ENCODE measurements at places on chromosomes 4 and X. TPM values are rescaled to one million over a fixed set of nuclear protein-coding genes. Genes with fewer than 3 reads are reported as not detected.

DNA sequence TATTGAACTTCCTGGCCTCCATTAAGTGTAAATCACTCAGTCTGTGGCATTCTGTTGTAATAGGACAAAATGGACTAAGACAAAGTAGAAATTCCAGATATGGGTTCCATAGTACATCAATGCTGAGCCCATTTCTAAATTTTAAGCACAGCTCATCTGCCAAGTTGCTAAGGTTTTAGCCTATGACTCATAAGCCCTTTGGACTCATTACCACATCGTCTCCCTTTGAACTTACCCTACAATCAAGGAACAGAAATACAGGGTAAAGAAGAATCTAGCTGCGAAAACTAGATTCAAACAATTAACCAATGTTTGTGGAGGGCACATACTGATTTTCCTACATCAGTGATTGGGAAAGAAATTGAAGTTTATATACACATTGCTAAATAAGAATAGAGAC is 31.8 kb downstream of the NAA11 start:
- no peak for DNase-seq

DNA sequence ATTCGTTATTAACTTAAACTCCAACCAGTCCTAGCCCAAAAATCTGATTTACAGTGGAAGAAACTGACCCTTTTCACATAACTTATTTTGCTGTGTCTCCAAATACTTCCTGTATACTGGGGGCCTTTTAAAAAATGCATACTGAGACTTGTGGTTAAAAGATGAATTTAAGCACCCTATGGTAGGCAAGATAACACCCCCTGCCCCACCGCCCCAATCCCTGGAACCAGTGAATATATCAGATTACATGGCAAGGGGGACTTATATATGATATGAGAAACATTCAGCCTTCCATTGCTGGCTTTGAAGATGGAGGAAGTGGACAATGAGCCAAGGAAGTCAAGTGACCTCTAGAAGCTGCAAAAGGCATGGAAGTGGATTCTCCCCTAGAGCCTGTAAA is 3.1 kb upstream of the CLCN3 start:
- no peak for DNase-seq

- DNase-seq: no peak
Observed at GRCh38 chrX:131405497-131405896, 116.4 kb upstream of the IGSF1 start.

DNA sequence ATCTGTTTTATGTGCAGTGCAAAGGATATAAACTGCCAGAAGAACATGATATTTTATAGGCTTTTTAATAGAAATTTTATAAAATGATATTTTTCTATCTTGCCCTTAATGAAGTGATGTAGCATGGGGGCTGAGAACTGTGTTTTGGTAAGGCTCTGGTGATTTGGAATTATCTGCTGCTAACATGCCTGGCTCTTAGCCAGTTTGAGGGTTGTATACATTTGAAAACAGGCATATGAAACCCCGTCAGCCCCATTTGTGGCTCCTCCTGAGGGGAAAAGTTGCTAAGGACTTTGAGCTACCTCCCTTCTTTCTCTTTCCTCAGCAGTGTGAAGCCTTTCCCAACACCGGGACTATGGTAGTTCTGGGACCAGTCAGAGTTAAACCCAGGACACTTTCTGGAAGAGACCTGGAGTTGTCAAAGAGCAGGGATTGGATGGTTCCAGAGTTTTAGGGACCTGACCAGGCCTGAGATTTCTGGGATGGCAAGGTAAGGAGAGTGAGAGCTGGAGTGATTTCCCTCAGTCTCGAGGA is 4.7 kb downstream of the SFRP2 start:
- no peak for DNase-seq

- DNase-seq: no peak
Observed at GRCh38 chrX:117568238-117568637, 548.4 kb downstream of the KLHL13 start.

DNA sequence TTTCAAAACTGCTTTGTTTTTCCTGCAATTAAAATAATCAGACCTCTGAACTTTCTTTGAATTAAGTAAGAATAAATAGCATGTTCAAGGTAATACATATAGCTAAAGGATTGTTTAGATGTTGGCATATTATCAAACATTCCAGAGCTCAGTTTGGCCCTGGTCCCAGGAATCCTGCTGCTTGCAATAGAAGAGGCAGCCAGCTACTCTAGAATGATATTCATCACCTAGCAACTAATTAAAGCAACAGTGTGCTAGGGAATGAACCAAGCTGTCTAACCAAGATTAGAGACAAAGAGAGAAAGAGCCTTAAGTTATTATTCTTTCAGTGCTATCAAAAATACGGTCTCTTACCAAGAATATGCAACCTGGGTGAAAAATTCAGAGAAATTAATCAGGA is 460.9 kb downstream of the GABRG1 start:
- peak; percentile 51 for DNase-seq

GRCh38 chr4:112182604-112183003 is 37.4 kb downstream of the FAM241A start:
- DNase-seq: no peak

- no peak for DNase-seq
Observed at GRCh38 chr4:29453303-29453820, 1266.8 kb upstream of the PCDH7 start.

DNA sequence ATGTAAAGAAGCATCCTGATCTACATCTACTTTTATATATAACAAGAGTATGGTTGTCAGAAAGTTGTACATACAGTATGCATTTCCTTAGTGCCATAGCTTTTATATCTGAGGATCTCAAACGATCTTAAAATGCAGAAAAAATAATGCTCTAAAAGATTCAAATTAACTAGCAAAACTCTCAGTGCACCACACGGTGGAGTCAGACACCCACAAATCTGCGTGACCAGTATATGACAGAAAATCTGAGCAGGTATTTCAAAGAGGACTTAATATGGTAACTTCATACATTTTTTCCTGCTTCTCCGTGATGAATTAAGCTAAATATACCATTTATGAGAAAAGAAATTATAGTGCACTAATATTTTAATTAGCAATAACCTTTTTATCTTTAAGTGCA is 803.0 kb downstream of the DMD start:
- no peak for DNase-seq

DNA sequence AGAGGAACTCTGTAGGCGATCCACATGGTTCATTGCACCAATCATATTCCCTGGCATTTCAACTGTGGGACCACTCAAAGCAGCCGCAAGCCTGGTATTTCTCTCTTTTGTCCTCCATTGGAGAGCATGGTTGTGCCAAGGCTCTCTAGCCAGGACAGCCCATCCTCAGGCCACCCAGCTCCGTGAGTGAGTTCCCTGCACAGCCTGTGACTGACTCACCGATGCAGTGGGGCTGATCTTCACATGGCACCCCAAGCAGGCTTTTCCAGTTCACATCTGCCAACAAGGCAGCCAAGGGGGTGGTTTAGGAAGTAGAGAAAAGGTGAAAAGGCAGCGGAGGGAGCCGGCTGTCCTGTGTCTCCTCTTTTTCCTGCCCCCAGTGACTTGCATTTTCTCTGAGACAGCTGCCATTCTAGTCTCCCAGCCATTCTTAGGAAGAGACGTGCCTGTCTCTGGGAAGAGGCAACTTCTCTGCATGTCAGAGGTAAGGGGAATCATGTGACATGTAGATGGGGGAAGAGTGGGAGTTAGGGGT is 69.2 kb downstream of the MID1IP1 start:
- no peak for DNase-seq

- DNase-seq: peak; percentile 72
Observed at GRCh38 chr4:1216869-1217294, 32.0 kb downstream of the CTBP1 start.

HSFX3 gene
- not detected for total RNA-seq

DNA sequence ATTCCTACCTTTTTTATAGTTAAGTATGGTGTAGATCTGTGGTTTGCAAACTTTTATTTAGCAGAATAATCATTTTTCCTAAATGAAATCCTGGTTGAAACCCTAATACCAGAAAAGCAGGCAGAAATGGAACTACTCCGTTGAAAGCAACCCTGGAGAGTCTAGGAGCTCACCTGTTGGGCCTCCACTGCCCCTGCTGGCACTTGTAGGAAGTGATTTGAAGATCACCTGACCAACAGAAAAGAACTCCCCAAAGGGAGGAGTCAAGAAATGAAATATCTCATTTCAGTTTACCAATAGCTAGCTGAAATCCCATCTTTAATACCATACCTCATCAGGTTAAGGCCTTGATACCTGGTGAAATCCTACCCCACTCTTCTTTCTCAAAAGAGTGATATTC is 277.1 kb downstream of the KLHL13 start:
- DNase-seq: no peak

DNA sequence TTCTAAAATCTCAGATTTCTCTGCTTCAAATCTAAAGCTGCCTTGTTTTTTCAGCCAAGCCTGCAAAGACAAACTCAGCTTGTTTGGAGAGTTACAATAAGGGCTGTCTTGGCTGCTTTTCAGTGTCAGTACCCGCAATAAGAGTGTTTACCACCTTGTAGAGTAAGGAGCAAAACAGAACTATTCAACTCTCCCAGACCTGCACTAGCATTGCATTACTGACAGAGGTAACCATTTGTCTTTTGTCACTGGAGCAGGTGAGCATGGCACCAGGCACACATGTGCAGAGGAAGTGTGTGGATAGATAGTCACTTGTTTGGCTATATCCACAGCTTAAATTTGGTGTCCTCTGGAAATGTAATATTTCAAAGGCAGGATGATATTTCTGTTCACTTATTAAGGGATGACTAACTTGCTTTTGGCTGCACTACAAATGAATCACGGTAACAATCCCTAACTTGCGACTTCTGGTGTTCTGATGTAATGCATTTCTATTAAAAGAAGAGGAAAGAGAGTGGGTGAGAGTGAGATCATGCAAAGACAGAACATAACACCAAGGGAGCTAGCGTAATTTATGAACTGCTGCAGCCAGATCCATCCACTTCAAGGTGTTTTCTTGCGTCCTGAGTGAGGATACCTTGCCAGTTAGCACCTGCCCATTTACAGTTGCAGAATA is 38.6 kb downstream of the PTCHD1 start:
- no peak for DNase-seq

ATP1B4 gene
- not detected for total RNA-seq
